ENCODE measurements at places on chromosomes 5 and 9. TPM values are rescaled to one million over a fixed set of nuclear protein-coding genes. Genes with fewer than 3 reads are reported as not detected.

- H3K4me3 ChIP-seq: no peak overlapping the region
- peaks cover 9% of the 10 kb centered on the region for H3K36me3 ChIP-seq
- DNase-seq: no peak
- peaks cover 12% of the 10 kb centered on the region for H3K4me1 ChIP-seq
These were observed 9.0 kb upstream of the RFX3 start for GRCh38 chr9:3534614-3535404.

The C7 gene
- 1.4 TPM for total RNA-seq

The FOXD4L3 gene
- not detected for total RNA-seq

The SLC36A3 gene
- not detected for total RNA-seq
